ENCODE measurements at places on chromosomes 1 and 21. TPM values are rescaled to one million over a fixed set of nuclear protein-coding genes. Genes with fewer than 3 reads are reported as not detected.

UTP11 gene
- 51.2 TPM for total RNA-seq

DNA sequence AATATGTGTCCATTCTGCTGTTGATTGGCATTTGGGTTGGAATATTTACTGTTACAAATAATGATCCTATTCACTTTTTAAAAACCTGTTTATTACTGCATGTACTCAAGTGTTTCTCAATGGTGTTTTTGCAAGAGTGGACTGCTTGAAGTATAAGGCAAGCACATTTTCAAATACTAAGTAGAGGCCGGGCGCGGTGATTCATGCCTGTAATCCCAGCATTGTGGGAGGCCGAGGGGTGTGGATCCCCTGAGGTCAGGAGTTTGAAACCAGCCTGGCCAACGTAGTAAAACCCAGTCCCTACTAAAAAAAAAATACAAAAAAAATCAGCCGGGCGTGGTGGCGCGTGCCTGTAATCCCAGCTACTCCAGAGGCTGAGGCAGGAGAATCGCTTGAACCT lies 276.9 kb upstream of the ADGRL4 start:
- no peak for DNase-seq

FOXD3 gene
- not detected for total RNA-seq

- no peak for DNase-seq
Observed at GRCh38 chr1:229131243-229132105, 139.4 kb upstream of the RAB4A start.

- no peak for DNase-seq
Observed at GRCh38 chr1:36755303-36756230, 272.9 kb upstream of the CSF3R start.

RIPPLY3 gene
- 0.26 TPM for total RNA-seq

DNA sequence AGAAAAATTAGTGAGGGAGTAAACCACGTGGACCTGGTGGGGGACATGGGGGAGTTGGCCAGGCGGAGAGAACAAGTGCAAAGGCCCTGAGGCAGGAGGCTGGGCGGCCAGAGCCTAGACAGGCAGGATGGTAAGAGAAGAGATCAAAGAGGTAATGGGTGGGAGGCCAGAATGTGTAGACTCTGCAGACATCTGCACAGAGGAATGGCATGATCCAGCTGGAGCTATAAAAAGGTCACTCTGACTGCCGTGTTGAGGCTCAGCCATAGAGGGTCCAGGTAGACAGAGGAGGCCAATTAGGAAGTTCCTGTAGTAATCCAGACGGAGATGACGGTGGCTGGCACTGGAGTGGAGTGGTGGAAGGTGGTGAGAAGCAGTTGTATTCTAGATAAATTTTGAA lies 3.6 kb downstream of the H6PD start:
- no peak for DNase-seq

DNA sequence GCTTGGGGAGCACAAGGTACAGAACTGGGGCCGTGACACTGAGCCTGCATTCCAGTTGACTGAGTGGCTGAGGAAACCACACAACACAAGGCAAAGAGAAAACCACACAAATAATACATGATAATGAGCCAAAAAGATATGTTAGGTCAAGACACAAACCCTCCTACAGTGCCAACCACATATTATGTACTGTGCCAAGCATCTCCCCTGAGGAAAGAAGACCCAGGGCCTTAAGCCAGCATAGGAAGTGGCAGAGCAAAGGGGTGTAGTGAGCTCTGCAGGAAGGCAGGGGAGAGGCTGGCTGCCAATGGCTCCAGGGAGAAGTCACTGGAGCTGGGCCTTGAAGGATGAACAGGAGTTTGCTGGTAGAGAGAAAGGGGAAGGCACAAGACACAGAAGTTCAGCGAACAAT lies 28.2 kb downstream of the CTNNBIP1 start:
- no peak for DNase-seq

- no peak for DNase-seq
Observed at GRCh38 chr21:39188521-39189139, 5.4 kb upstream of the PSMG1 start.

NBPF4 gene
- not detected for total RNA-seq

ACBD3 gene
- total RNA-seq, result 18.7 TPM

GRCh38 chr21:35179990-35180540 lies 131.0 kb upstream of the RUNX1 start:
- DNase-seq, result peak; percentile 21

DNA sequence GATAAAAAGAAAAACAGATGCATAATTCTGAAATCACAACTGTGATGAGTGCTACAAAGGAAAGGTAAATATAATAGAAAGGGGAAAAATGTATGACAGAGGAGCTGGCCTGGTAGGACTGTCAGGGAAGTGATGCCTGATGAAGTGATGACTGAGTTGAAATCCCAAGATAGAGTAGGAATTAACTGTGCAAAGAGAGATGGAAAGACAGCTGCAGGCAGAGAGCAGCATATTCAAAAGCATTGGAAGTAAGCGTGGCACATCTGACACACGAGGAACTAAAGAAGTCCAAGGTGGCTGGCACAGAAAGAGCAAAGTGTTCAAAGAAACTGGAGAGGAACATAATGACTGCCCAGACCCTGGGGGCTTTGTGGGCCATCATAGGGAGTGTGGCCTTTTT lies 121.6 kb upstream of the C1orf105 start:
- no peak for DNase-seq

DNA sequence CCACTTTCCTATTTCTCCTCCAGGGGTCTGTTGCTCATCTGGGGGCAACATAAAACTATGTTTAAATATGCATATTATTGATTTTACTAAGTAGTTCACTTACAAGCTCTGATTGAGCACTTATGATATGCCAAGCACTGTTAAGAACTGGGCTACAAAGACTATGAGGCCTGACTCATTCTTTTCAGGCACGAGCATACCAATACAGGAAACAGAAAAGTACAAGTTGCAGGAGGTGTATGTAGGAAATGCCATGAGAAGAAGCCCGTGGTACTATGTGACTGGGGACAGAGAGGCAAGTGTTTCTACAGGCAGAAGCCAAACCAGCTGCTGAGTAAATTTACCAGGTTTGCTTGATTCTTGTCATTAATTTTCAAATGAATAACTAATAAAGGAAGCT lies 120.4 kb upstream of the PTGFR start:
- no peak for DNase-seq

All from activated CD4-positive, alpha-beta memory T cell treated with anti-CD3 and anti-CD28 coated beads for 36 hours (primary cell).